Hypothalamus (tissue), 51 donors: ENCODE measurements at places on chromosomes 2 and 18.

- DNase-seq, result no peak
These were observed 125.8 kb downstream of the NETO1 start for GRCh38 chr18:72742002-72742401.

GRCh38 chr18:48335829-48336228 is 73.4 kb downstream of the ZBTB7C start:
- no peak for DNase-seq

DNA sequence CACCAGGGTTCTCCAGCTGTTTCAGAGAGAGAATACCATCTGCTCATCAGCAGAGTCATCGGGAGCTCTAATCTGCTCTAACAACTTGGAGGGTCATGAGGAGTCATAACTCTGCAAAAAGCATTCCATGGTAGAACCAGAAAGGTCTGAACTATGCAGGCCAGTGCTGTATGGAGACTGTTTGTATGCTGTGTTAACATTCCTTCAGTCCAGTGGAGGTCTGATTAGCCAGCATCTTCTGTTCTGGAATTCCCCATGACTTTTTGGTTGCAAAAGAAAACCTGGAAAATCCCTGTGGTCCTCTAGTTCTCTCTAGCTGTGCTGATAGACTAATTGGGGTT is 9.4 kb upstream of the ITGB6 start:
- DNase-seq, result no peak

DNA sequence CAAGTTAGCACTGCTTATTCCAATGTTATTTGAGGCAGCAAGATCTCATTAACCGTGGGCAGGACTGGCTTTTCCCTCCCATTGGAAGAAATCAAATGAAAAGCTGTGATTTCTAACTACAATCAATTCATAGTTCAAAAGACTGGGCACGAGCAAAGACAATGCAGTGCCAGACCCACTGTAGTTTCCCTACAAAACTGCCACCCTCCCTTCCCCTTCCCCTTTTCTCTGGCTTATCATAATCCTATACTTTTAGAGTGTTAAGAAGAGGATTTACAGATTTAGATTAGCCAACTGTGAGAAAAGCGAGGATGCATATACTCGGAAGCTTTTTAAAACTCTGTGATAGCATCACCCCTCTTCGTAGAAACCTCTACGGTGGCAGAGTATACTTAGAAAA is 260.4 kb downstream of the STK39 start:
- DNase-seq, result no peak

- DNase-seq, result peak; percentile 60
These were observed at the start of gene AGFG1 for GRCh38 chr2:227471924-227472264. AGFG1 (plus strand) TSS chr2:227472156; CDS start chr2:227472422, 266 bp downstream.
